Urinary bladder (tissue), 4 donors: ENCODE measurements at places on chromosomes 2 and 18. TPM values are rescaled to one million over a fixed set of nuclear protein-coding genes. Genes with fewer than 3 reads are reported as not detected.

LYPD6 gene
- total RNA-seq: 16.9 TPM

SLC23A3 gene
- total RNA-seq: 2.2 TPM

PLGLB2 gene
- total RNA-seq: 3.9 TPM

ATIC gene
- 28.9 TPM for total RNA-seq

COPS8 gene
- 97.0 TPM for total RNA-seq

EPHA4 gene
- 41.3 TPM for total RNA-seq

SPP2 gene
- not detected for total RNA-seq

UGT1A8 gene
- total RNA-seq: 0.16 TPM

POMC gene
- 1.5 TPM for total RNA-seq

FEV gene
- total RNA-seq: not detected

DNA sequence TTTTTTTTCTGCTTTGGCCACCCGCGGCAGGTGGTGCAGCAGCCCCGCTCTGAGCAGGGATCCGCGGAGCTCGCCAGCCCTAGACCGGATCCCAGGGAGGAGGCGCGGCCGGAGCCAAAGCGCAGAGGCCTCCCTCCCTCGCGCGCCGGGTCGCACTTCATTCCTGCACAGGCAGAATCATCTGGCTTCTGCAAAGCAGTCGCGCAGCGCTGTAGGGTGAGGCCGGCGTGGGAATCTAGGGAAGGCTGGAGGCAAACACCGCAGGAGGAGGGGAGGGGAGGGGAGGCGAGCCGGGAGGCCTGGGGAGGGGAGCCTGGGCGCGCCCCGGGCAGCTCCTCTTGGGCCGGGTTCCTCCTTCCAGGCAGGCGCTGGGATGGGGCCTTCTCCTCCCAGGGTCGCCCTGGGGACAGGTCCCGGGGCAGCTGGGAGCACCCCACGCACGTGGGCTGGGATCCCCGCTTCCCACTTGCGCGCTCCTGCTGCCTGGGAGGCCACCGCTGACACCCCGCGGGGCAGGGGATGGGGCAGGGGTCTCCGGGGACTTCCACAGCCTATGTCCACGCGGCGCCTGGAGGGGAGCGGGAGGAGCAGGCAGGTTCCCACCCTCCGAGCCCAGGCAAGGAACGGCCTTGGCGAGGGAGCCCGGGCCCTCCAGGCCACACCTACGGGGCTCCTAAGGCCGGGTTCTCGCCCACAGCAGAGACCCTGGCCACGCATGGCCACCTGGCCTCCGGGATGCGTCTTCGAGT is 45.0 kb downstream of the MBP start:
- DNase-seq: no peak

- DNase-seq: no peak
Measured at GRCh38 chr2:70073493-70073892, 13.8 kb upstream of the PCBP1 start.

DNA sequence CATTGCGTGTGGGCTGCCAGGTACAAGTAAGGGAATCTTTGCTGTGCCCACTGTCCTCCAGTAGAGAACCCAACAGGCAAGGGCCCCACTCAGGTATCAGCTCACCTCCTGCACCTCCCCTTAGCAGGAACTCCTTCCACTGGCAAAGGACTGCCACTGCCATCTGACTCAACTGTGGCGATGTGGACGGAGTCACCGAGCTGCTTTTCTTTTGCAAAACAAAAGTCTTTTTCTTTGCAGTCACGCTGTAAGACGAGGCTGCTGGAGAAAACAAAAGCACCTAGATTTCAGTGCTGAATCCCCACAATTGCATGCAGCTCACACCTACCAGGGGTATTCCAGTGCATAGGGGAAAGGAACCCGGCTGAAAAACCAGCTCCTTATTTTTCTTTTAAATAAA is 7.9 kb downstream of the MTERF4 start:
- DNase-seq: no peak

DNA sequence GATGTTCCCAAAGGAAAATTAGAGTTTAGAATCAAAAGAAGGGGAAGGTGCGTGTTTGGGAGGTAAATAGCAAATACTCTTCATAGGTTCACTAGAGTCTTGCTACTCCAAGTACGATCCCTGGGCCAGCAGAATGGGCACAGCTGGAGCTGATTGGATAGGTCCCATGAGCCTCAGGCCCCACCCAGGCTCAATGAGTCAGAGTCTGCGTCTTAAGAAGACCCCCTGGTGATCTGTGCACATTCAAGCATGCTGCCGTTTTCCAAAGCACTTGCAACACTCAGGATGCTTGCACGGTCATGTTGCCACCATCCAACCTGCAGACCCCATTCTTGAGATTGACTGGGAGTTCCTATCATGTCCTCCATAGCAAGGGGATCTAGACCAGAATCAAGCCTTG is 40.5 kb downstream of the ABCG8 start:
- DNase-seq: no peak

DNA sequence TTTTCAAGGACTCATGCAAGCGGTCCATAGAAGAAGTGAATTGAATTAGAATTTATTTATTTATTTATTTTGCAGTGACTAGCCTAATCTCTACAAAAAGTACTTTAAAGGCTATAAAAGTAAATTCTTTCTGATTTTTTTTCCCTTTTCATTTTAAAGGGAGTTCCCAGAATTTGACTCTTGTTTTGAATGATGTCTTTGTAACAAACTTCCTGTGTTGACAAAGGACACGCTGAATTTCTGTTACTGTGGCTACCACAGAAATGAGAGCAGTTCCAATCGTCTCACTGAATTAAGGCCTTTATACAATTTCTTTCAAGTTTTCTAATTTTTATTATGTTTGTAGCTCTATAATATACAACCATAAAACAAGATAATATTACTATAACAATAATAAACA is 46.3 kb upstream of the LPIN2 start:
- no peak for DNase-seq

GRCh38 chr2:238425979-238426567 is 654 bp upstream of the ASB1 start:
- no peak for DNase-seq

DNA sequence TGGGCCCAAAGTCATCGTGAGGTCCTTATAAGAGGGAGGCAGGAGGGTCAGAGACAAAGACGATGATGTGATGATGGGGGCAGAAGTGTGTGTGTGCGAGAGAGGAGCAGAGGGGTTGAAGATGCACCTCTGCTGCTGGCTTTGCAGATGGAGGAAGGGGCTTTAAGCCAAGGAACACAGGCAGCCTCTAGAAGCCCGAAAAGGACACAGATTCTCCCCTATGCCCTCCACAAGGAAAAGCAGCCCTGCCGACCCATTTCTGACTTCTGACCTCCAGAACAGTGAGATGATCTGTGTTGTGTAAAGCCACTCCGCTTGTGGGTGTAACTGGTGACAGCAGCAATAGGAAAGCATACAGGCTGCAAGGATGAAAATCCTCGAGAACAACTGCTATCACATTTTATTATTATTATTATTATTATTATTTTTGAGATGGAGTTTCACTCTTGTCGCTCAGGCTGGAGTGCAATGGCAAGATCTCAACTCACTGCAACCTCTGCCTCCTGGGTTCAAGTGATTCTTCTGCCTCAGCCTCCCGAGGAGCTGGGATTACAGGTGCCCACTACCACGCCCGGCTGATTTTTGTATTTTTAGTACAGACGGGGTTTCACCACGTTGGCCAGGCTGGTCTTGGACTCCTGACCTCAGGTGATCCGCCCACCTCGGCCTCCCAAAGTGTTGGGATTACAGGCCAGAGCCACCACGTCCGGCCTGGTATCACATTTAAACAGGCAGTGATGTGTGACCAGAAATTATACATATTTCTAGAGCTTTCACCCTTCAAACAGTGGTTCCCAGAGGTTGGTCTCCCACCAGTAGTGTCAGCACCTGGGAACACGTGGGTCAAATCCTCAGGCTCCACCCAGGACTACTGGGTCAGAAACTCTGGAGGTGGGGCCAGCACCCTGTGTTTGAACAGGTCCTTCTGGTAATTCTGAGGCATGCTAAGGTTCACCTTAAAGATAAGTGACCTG is 170.5 kb downstream of the TGIF1 start:
- no peak for DNase-seq

- no peak for DNase-seq
Measured at GRCh38 chr2:9984871-9985480, 33.5 kb downstream of the GRHL1 start.

GRCh38 chr2:101419096-101419663 is 31.9 kb upstream of the CREG2 start:
- no peak for DNase-seq

DNA sequence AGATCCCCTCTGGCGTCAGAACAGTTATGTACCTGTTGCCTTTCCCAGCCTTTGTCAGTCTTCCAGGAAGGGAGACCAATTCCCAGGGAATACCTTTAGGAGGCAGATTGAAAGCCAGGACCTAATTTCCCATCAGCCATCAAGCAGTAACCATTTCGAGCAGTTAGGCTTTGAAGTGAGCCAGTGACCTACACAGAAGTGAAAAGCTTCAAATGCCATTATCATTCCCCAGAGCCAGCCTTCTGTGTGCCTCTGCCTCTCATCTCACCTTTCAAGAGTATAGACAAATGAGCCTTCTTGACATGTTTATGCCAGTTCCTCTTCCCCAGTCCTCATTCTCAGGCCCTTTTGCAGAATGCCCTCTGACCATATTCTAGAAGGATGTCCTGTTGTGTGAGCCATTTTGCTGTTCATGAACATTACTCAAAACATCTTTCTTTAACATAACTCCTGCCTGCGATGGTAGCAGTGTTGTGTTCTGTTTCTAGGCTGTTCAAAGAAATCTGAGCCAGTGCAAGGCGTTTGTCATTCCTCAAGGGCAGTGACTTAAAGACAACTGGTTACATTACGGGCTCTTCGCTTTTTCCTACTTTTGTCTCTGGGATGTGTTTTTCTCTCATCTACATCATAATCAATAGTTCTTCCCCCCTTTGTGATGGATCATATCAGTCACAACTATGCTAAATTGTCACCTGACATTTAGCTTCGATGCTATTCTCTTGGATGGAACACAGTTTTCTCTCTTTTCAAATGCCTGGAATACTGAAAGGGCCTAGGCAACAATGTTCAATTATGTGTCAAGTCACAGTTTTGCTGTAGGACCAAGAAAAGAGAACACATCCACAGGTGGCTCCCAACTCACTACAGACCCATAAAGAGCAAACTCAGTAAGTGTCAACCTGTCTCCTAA is 138.6 kb downstream of the ALK start:
- no peak for DNase-seq

DNA sequence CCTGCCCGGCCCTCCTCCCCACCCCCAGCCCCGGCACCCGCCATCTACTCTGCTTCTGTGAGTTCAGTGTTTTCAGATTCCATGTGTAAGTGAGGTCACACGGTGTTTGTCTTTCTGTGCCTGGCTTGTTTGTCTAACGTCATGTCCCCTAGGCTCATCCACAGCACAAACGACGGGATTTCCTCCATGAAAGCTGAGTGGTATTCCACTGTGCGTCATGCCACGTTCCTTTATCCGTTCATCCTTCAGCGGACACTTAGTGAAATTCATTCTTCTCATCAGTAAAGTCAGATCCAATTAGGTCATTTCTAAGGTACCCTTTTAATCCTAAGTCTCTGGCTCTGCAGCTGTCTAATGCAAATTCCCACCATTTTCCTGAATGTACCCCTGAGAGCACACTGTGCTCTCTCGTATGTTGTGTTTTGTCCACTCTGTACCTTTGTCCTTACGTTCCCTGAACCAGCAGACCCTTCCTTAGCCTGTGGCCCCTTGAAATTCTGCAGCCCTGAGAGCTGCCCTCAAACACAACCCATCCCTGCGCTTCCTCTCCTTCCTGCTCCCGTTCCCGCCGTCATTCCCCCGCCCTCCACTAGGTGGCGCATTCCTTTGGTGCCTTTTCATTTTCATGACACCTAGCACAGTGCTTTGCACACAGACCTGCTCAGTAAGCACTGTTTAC is 44.1 kb downstream of the TRAPPC12 start:
- no peak for DNase-seq

DNA sequence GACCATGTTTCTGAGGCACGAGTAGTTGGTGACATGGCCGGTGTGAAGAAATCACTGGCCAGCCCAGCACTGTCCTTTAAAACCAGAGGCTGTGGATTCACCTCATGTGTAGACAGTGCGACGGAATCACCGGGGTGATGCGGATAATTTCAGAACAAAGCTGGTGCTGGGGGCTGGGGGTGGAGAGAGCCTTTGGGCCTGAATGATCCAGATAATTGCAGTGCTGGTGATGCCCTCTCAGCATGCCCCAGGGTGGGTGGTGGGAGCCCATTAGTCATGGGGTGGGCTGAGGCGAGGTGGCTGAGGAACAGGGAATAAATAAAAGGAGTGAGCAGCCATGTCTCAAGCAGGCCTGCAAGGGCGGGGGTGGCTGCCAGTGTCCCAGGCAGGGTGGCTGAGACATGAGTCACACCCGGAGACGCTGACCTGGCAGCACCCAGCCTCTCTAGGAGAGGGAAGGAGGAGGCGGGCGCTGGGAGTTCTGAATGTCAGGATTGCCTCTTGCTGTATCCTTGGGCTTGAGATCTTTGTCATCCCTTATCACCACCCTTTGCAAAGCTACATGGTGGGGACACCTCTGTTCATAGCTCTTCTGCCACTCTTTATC is 151.1 kb upstream of the MSH6 start:
- DNase-seq: no peak

- DNase-seq: no peak
Measured at GRCh38 chr2:39300044-39300978, 56.5 kb upstream of the CDKL4 start.

- no peak for DNase-seq
Measured at GRCh38 chr2:3742743-3743508, 39.6 kb downstream of the DCDC2C start.

DNA sequence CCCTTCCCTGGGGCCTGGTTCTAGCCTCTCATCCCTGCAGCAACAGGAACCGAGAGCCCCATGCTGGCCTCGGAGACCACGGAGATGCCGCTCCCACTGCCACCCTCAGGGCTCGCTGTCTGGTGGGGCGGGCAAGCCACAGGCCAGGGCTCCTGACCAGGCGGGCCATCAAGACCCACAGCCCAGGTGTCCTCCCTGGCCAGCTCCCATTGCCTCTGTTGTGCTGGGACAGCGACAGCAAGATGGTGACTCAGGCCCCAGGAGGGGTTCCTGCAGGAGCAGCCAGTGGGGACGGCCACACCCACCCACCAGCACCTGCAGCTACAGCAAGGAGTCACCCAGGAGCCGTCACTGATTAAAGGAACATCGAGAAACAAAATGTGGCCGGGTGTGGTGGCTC is 7.4 kb downstream of the KLHL30 start:
- DNase-seq: no peak

GRCh38 chr2:130808482-130809268 is 28.0 kb upstream of the ARHGEF4 start:
- DNase-seq: no peak

- DNase-seq: no peak
Measured at GRCh38 chr2:151878655-151879563, 50.7 kb upstream of the ARL5A start.
